ENCODE measurements at places on chromosomes 2 and 18. TPM values are rescaled to one million over a fixed set of nuclear protein-coding genes. Genes with fewer than 3 reads are reported as not detected.
A peak's percentile ranks its signal among the peaks of the same experiment; 100 is the strongest.

Gene RNF152
- 2.8 TPM for total RNA-seq

DNA sequence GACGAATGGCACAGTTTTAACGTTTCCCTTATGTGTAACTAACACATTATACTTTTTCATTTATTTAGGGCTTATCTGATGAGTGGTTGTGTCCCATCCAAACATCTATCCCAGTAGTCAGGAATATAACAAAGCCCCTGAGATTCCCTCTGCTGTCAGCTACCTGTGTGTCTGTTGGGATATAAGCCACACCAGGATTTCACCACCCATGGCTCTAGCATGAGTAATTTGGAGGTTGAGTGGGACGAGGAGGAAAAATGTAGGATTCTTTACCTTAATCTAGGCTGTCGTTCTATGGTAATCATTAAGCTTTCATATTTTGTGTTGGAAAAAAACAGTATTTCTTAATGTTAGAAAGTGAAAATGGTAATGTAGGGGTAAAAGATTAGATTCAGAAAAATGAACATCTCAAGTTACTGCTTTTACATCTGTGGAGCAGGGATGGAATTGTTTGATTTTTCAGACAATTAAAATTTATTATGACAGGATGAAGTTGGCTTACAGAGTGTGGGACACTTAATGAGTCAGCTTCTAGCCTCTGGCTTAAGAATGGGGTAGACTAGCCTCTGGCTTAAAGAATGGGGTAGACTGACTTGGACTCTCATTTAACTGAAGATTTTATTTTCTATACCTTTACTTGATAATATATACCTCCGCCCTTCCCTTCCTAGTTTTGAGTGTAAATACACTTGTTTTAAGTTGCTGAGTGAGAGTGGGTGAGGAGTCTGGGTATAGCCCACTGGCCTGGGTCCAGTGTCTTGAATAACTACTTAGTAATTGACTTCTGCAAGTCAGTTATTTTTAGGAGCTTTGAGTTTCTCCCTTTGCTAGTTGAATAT is 88.5 kb upstream of the RANBP2 start:
- no peaks in the 10 kb centered on the region for H3K36me3 ChIP-seq
- H3K27me3 ChIP-seq = no peaks in the 10 kb centered on the region
- peaks cover 12% of the 10 kb centered on the region for H3K4me1 ChIP-seq
- no peak overlapping the region for H3K27ac ChIP-seq
- no peak overlapping the region for H3K4me3 ChIP-seq

- H3K27ac ChIP-seq = no peak overlapping the region
- DNase-seq = no peak
- H3K4me1 ChIP-seq = no peaks in the 10 kb centered on the region
- no peaks in the 10 kb centered on the region for H3K36me3 ChIP-seq
These were observed 172.1 kb downstream of the SETBP1 start for GRCh38 chr18:44852818-44853217.

Gene PRKAG3
- total RNA-seq = not detected

Gene CCL20
- 1.7 TPM for total RNA-seq

- H3K27ac ChIP-seq = no peak overlapping the region
- no peak overlapping the region for H3K4me3 ChIP-seq
- H3K27me3 ChIP-seq = no peaks in the 10 kb centered on the region
- H3K4me1 ChIP-seq = no peaks in the 10 kb centered on the region
- H3K36me3 ChIP-seq = no peaks in the 10 kb centered on the region
- no peak for DNase-seq
These were observed 263.5 kb downstream of the ZNF407 start for GRCh38 chr18:74861154-74861553.

Gene C2orf81
- total RNA-seq = 1.6 TPM

DNA sequence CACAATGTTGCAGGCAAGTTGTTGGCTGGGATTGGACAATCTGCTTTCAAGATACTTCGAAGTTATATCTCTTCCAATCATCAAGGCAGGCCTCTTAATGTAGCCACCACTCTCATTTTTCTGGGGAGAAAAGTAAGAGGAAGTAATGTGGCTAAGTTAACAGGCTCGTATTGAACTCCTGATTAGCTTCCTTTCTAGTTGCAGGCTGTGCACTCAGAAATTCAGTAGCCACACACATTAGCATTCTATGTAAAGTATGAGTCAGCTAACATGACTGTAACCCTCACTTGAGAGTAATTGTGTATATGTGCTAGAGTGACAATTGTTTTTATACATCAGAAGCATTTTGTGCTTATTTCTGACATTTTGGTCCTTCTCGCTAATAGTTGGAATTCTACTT is 3.3 kb downstream of the TWSG1 start:
- peak overlapping the region; percentile 17 for H3K27ac ChIP-seq
- DNase-seq = peak; percentile 66
- 0 out of 2 replicates have a peak overlapping the region, but pooled peaks have one; percentile 1 for H3K4me3 ChIP-seq
- peaks cover 29% of the 10 kb centered on the region for H3K4me1 ChIP-seq

DNA sequence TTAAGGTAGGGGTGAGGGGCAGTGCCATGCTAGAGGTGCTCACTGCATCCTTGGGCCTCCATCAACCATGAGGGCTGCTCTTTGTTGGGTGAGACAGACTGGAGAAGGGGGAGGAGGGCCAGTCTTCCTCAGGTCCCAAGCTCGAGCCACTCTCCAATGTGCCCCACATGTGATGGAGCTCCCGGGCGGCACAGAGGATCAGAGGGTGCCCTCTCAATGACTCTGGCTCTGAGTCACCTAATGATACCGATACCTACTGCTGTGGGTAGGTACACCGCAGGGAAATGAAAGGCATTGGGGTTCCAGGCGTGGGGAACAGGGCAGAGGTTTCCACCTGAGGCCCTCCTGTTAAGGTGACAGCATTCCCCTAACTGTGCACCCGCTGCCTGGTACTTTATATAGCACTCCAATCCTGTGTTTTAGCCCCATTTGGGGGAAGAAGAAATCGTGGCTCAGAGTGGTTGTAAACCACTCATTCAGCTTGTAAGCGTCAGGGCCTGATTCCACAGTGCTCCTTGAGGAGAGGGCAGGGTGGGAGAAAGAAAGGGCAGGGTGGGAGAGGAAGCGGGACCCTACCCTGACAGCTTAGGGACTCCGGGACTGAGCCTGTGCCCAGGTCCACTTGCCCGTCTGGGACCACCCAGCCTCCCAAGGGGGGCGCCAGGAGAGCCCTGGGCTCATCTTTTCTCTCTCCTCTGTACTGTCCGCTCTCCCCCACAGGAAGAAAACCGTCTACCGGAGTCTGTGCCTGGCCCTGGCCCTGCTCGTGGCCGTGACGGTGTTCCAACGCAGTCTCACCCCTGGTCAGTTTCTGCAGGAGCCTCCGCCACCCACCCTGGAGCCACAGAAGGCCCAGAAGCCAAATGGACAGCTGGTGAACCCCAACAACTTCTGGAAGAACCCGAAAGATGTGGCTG is 1.8 kb downstream of the B3GNT7 start:
- no peak overlapping the region for H3K27ac ChIP-seq
- no peak for DNase-seq
- no peak overlapping the region for H3K4me3 ChIP-seq

Gene IL18R1
- total RNA-seq = 3.6 TPM

DNA sequence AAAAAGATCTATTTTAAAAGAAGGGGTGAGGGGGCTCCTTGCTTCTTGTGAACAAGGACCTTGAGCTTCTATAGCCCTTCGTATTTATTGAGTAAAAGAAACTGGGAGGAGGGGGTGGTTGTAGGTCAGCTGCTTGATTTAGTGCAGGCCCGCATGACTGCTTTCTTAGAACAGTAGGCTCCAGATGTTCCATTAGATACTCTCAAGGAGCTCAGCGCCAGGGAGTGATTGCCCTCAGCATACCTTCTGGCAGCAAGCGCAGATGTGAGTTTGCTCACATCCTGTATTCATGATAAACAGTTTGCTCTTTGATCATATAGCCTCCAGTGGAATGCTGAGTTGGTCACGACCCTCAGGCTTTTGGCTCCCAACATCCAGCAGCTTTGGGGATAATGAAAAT is 108.9 kb upstream of the XPO1 start:
- no peak overlapping the region for H3K27ac ChIP-seq
- DNase-seq = no peak
- H3K4me1 ChIP-seq = no peaks in the 10 kb centered on the region
- no peaks in the 10 kb centered on the region for H3K27me3 ChIP-seq
- no peaks in the 10 kb centered on the region for H3K36me3 ChIP-seq

Gene WDPCP
- 4.0 TPM for total RNA-seq

DNA sequence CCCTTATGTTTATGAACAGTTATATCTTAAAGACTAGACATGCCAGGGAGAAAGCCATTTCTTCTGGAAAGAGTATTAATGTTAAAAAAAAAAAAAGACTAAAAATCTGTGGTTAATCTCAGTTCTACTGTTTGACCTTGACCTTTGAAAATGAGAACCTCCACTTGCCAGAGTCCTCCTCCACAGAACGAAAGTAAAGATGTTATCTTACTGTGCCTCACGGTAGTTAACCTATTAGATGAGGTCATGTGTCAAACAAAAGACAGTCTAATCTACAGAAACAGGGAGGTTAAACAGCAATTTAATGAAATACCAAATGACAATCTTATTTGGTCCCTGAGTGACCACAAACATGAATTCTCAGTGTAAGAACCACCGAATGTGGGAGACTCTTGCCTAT is 51.2 kb downstream of the SLC14A2 start:
- peaks cover 10% of the 10 kb centered on the region for H3K4me1 ChIP-seq
- H3K27ac ChIP-seq = no peak overlapping the region
- DNase-seq = no peak
- no peaks in the 10 kb centered on the region for H3K36me3 ChIP-seq
- H3K4me3 ChIP-seq = no peak overlapping the region

- DNase-seq = no peak
- H3K27me3 ChIP-seq = no peaks in the 10 kb centered on the region
- H3K4me3 ChIP-seq = no peak overlapping the region
- H3K36me3 ChIP-seq = peaks cover 87% of the 10 kb centered on the region
These were observed 15.5 kb downstream of the RND3 start for GRCh38 chr2:150471813-150472510.

Gene LRRTM1
- not detected for total RNA-seq

DNA sequence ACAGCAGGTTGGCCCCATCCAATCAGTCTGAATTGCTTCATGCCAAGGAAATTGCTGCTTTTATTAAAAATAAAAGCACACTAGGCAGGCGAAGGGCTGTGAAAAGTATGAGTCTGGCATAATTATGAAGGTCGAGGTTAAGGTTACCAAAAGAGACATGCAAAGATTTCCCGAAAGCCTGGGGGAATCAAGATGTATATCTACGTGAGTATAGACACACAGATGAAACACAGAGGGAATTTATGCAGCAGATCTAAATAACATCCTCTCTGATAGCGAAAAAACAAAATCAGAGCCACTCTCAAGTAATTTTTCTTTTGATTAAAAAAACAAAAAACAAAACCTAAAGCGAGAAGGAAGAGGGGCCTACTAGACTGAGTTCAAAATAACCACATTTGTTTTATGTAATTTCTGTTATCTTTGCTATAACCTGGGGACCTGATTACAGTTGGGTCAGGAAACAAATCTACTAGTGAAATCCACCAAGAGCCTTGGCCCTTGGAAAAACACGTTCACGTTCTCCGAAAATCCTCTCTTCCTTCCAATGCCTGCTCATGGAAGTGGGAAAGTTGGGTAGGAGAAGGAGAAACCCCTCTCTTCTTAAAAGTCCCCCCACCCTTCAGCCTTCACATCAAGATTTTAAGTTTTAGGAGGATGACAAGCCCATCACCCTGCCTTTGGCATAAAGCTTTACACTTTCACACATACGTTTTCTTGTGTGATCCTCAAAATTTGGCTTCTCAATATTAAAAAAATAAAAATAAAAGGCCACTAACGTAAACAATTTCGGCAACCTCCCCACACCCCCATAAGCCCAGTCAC is 1.4 kb downstream of the AAK1 start:
- peak overlapping the region; percentile 89 for H3K4me3 ChIP-seq
- no peak for DNase-seq
- peaks cover 3% of the 10 kb centered on the region for H3K36me3 ChIP-seq
- no peaks in the 10 kb centered on the region for H3K27me3 ChIP-seq

DNA sequence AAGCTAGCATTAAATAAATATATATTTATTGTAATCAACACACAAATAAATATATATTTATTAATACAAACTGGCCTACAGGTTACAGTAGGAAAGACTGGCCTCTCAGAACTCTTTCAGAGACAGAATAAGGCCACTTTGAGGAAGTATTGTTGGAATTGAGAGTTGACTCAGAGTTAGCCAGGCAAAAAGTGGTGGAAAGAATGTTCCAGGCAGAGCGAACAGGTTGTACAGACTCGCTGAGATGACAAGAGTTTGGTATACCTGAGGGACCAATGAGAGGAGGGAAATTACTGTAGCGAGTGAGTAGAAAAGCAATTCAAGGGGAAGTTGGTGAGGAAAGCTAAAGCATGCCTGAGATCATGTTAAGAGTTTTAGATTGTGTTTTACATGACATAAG is 19.0 kb upstream of the XDH start:
- H3K36me3 ChIP-seq = no peaks in the 10 kb centered on the region
- peaks cover 21% of the 10 kb centered on the region for H3K4me1 ChIP-seq
- H3K27me3 ChIP-seq = no peaks in the 10 kb centered on the region
- DNase-seq = no peak

Gene MEMO1
- total RNA-seq = 49.5 TPM

Gene CDCA7
- total RNA-seq = 29.3 TPM

GRCh38 chr2:226181909-226182308 is 617.7 kb downstream of the IRS1 start:
- no peaks in the 10 kb centered on the region for H3K27me3 ChIP-seq
- peaks cover 14% of the 10 kb centered on the region for H3K36me3 ChIP-seq
- no peak overlapping the region for H3K4me3 ChIP-seq
- no peak overlapping the region for H3K27ac ChIP-seq

- H3K27ac ChIP-seq = no peak overlapping the region
- no peaks in the 10 kb centered on the region for H3K27me3 ChIP-seq
- no peaks in the 10 kb centered on the region for H3K36me3 ChIP-seq
- H3K4me1 ChIP-seq = peaks cover 8% of the 10 kb centered on the region
- H3K4me3 ChIP-seq = no peak overlapping the region
These were observed 52.5 kb downstream of the SATB2 start for GRCh38 chr2:199405241-199405640.

DNA sequence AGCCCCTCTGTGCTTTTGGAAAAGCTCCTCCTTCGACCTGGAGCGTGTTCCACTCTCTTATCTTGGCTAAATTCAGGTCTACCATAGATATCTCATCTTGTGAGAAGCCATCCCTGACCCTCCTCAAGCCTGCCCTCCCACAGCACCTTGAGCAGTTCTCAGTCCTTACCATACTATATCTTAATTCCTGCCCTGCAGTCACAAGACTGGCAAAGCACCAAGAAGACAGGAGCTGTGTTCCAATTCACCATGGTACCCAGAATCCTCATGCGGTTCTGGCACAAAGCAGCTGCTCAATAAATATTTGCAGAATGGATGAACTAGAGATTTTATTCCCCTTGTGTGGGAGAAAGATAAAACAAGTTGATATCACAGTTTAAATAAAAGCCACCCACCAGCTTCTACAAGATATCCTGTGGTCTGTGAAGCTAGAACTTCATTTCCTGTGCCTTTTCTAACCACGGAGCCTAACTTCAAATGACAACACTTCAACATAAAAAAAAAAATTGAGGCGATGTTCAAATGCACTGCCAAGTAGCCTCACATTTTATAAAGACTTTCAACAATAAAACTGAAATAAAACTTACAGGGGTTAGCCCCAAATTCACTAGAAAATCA is 19.5 kb downstream of the MARCHF4 start:
- H3K4me3 ChIP-seq = no peak overlapping the region
- no peaks in the 10 kb centered on the region for H3K36me3 ChIP-seq
- H3K27ac ChIP-seq = no peak overlapping the region

Gene IL1RL1
- total RNA-seq = 4.9 TPM

Gene UGT1A10
- total RNA-seq = not detected

Data from PC-3 (cell line).